Stimulated activated CD4-positive, alpha-beta T cell treated with anti-CD3 and anti-CD28 coated beads, Interleukin-1b, Interleukin-23, amount 100 ng/mL, for 48 hours (primary cell): ENCODE measurements at places on chromosomes 3 and 15.

- DNase-seq = no peak
Observed at GRCh38 chr15:26864664-26865191, 2.1 kb upstream of the GABRA5 start.

DNA sequence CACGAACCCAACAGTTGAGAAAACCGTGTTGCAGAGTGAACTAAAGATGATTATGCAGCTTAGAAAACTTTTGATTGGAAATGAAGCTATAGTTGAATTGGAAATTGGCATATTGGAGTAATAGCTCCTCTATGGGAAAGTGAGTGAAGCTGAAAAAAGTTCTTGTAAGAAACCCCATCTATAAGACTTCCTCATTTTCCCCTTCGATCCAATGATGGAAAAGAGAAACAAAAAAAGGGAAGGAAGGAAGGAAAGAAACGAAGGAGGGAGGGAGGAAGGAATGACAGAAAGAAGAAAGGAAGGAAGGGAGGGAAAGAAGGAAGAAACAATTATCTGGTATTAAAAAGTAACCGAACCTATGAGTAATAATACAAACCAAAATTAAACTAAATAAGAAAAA lies 791.8 kb upstream of the NR2F2 start:
- DNase-seq = no peak

DNA sequence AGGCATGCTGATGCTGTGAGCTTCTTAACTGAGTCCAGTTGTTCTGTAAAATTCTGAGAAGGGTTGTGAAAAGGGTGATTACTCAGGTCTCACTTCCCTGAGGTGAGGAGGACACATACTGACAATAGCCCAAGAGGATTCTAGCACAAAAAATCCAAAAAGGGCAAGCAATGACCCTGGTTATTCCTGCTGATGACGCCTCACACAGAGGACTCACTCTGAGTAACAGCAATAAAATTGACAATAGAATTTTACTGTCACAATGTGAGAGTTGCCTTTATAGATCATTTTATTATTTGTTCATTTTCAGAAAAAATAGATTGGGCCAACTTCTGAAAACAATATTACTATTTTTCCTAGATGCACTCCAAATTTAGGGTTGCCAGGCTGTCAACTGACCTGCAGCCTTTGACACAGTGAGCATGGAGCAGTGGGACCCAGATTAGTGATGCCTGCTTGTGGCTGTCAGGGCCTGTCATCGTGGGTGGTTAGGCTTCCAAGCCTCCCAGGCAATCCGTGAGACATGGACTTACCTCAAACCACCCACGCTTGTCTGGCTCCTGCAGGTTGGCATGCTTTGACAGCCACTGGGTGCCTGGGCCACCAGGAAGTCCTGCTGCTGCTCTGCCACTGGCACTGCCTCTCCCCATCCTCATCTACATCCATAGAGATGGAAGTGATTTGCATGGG lies 396.0 kb upstream of the THBS1 start:
- DNase-seq = no peak

DNA sequence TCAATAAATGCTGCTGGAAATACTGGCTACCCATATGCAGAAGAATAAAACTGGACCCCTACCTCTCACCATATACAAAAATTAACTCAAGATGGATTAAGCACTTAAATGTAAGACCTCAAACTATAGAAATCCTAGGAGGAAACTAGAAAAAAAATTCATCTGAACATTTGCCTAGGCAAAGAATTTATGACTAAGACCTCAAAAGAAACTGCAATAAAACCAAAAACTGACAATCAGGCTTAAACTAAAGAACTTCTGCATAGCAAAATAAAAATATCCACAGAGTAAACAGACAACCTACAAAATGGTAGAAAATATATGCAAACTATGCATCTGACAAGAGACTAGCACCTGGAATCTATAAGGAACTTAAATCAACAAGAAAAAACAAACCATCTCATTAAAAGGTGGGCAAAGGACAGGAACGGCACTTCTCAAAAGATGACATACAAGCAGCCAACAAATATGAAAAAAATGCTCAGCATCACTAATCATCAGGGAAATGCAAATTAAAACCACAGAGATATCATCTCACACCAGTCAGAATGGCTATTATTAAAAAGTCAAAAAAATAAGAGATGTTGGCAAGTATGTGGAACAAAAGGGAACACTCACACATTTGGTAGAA lies 47.0 kb downstream of the MYO9A start:
- DNase-seq = no peak

GRCh38 chr3:133709139-133709750 lies 36.9 kb upstream of the TF start:
- DNase-seq = no peak

- no peak for DNase-seq
Observed at GRCh38 chr15:60829416-60829815, 350.5 kb upstream of the ICE2 start.

GRCh38 chr3:97970956-97971620 lies 1.1 kb downstream of the RIOX2 start:
- DNase-seq = no peak

- no peak for DNase-seq
Observed at GRCh38 chr3:152296382-152296781, 27.7 kb downstream of the MBNL1 start.

DNA sequence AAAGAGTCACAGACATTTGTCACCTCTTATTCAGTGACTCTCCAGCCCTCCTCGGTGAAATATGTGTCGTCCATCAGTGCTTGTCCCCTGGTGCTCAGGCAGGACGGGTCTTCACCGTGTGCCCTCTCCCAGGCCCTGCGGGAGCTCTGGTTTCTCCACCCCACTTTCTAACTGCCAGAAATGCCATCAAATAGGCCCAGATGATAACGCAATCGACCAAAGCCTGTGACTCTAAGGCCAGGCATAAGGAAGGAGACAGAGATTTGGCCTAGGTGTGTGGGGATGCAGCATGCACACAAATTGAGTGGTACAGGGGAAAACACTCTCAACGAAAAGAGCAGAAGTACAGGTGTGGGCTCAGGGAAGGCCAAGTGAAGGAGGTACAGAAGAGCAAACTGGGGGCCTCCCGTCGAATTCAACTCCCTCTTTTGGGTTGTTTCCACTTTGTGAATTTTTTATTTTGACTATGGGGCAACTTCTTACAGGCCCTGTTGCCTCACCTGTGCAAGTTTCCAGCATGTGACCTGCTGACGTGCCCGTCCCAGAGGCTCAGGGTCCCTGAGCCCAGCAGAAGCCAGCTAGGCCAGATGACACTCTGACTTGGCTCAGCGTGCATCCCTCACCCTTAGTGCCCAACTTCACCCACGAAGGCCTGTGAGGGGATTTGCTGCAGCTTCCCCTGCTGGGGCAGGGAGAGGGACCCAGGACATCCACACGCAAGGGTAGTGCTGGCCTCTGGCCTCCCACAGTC lies 4.7 kb downstream of the NUP210 start:
- DNase-seq = no peak

GRCh38 chr3:157786211-157786610 lies 283.0 kb upstream of the VEPH1 start:
- no peak for DNase-seq
